Sciatic nerve (tissue), 2 donors: ENCODE measurements at places on chromosomes 1 and 21. TPM values are rescaled to one million over a fixed set of nuclear protein-coding genes. Genes with fewer than 3 reads are reported as not detected.

S100A8 gene
- 192 TPM for total RNA-seq

ADAM30 gene
- not detected for total RNA-seq

S1PR1 gene
- total RNA-seq, result 64.7 TPM

- DNase-seq, result no peak
These were observed 42.0 kb upstream of the SCCPDH start for GRCh38 chr1:246681900-246682895.

GRCh38 chr1:165408518-165408917 is 36.4 kb downstream of the RXRG start:
- DNase-seq, result no peak

DNA sequence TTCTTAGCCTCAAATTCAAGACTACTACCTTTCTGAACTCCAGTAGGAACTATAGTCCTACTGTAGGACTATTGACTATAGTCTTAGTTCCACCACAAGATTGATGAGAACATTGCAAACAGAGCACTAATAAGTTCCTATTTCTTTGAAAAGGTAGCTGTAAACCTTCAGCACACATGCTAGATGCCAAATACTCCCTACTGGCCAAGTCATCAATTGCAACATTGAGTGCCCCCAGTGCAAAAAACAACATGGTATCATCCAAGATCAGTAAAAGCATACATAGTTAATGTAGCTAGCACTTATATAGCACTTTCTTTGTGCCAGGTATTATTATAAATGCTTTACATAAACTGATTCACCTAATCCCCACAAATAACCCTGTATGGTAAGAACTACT is 99.8 kb downstream of the MRPL39 start:
- DNase-seq, result no peak
